ENCODE measurements at places on chromosomes 6 and 20.

DNA sequence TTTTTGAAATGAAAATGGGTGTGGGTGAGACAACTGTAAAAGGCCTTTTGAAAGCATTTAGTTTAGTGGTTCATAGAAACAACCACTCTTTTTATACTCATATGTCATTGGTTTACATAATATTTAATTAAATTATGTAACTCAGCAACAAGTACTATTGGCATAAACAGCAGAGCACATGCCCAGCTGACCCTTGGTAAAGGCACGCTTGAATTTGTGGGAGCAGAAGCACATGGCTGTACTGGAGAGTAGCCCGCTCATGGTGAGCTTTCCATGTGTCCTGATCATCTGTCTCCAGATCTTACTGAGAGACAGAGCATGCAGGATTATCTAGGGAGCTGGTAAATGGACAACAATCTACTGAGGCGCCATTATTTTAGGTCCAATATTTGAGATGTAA, 17.1 kb upstream of the KLHL31 start:
- no peak for DNase-seq

DNA sequence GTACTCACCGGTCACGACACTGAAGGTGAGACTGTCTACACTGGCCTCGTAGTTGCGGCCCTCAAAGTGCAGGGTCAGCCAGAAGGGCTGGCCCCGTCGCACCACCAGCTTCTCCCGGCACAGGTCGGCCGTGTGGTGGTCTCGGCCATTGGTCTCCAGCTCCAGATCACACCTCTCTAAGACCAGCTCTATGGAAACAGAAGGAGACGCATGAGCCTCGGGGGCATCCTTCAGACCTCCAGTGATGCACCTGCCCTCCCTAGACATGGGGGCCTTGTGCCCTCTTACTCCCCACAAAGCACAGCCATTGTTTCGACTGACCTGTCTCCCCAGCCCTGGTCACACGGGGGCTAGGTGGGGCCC, 3.7 kb downstream of the TGM2 start:
- no peak for DNase-seq

GRCh38 chr6:81969011-81969410, 216.5 kb upstream of the TENT5A start:
- DNase-seq = no peak

DNA sequence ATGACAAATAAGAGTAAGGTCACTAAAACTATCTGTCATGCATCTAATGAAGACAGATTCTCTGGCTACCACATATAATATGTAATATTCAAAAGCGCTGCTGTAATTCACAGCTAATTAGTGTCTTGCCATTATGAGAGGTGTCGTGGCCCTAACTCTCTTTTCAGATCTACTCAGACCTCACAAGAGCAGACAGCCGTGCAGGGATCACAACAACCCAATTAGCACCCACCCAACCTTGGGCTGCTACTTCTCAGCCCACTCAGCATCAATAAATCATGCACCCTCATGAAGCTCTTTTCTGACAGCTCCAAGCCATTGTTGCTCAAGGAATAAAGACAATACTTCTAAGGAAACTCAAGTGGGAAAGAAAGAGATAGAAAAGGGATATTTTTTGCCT, 61.5 kb downstream of the FRK start:
- DNase-seq = no peak

GRCh38 chr20:7935027-7935551, 5.2 kb downstream of the HAO1 start:
- no peak for DNase-seq

All from stimulated activated CD4-positive, alpha-beta T cell treated with anti-CD3 and anti-CD28 coated beads, Interleukin-12 subunit alpha, Interleukin-12 subunit beta, amount 100 ng/mL, for 48 hours (primary cell).